ENCODE measurements at places on chromosomes 1 and 21.

DNA sequence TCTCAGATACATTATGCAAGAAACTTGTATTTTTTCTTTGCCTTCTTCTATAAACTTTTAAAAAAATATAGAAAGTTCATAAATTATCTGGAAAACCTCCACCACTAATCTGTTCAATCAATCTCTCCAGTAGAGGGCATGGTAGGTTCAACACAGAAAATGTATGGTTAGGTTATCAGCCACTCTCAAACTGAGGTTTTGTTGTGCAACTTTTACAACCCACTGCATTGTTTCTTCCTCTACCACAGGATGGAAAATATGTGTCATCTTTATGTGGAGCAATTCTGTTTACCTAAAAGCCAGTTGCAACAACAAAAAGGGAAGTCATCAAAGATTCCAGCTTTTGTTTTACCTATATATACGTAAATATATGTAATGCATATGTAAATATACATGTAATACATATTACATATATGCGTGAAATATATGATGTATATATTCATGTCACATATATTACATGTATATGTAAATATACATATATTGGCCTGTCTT lies 3.0 kb upstream of the RGS2 start:
- DNase-seq, result peak; percentile 73

- DNase-seq, result no peak
Measured at GRCh38 chr1:175810305-175810704, 66.9 kb upstream of the TNR start.

DNA sequence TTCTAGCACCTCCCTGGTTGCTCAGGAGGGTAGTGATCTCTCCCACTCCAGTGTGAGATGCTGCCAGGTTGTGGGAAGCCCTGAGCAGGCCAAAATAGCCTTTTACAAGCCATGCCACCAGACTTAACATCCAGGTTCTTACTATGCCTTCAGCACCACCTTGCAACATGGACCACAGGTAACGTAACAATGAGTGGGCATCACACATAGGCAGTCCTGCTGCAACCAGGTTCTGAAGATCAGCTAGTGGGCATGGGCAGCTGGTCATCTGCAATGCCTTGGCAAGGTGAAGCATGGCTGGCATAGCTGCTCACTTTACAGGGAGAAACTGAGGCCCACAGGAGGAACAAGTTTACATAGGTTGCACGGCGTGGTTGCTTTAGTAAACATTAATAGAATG lies 40.7 kb downstream of the DHCR24 start:
- no peak for DNase-seq

GRCh38 chr1:221897321-221897721 lies 155.4 kb upstream of the DUSP10 start:
- DNase-seq, result no peak

DNA sequence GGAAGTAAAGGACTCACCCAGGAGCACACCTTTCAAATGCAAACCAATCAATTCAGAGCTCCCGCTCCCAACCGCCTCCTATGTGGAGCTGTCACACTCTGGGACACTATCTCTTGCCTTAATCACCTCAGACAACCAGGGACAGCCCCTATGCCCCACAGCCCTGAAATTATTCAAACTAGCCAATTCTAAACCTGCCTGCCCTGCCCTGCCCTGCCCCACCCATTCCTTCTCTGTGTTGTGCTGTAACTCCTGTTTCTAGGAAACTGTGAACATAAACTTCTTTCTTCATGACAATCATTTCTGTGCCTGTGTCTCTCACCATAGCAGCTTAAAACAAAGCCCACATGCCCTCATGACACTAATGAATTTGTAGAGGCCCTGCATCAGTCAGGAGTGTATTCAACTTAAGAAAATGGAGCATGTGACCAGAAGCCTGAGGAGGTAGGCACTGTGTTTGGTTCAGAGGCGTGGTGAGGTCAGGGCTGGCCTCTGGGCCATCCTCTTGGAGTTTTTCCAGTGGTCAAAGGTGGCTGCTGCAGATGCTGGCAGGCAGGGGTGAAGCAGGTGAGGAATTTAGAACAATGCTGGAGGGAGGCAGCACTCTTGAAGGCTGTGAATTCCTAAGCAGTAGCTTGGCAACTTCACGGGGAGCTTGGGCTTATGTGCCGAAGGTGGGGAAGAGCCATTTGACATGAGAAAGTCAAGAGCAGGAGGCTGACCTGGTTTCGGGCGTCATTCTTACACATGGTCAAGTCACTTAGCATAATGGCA lies 74.5 kb downstream of the RHOU start:
- DNase-seq, result no peak

DNA sequence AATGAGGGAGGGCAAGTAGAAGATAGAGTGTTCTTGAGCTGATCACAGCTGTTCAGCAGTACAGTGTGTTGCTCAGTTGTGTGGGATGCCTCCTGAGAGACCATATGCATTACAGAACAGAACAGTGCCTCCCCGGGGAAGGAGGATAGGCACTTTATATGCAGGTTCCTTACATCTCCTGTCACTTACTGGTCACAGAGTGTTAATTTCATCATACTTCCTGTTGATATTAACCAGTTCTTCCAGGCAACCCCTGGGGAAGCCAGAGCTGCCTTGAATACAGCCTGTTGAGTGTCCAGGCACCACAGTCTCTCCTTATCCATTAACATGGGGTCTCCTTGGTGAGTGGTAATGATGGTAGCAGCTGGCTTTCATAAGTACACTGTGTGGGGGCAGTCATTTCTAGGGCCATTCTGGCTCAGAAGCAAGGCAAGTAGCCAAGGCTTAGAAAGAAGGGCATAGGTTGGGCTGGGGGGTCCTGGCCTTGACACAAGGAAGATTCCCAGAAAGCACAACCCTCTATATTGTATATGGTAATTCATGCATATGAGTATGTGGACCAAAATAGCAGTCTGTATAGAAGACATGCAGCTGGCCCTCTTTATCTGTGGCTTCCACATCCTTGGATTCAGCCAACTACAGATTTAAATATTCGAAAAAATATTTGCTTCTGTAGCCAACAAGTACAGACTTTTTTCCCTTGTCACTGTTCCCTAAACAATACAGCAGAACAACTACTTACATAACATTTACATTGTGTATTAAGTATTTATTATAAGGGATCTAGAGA lies 142.4 kb downstream of the ZP4 start:
- DNase-seq, result no peak

DNA sequence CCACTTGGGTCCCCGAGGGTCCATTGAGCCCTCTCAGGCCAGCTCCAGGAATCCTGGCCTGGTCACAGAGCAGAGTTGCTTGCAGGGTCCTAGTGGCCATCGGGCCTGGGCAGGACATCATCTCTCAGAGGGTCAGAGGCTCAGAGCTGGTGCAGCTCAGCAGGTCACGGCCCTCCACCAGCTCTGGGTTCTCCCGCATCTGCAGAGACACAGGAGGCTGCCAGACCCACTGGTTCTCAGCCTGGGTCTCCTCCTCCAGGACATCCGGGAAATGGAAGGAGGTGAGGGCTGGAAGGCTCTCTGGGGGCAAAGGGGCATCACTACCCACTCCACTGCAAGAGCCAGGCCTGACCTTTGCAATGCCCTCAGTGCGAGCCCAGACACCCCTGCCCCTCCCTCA lies 6.5 kb downstream of the TMEM54 start:
- DNase-seq, result no peak

DNA sequence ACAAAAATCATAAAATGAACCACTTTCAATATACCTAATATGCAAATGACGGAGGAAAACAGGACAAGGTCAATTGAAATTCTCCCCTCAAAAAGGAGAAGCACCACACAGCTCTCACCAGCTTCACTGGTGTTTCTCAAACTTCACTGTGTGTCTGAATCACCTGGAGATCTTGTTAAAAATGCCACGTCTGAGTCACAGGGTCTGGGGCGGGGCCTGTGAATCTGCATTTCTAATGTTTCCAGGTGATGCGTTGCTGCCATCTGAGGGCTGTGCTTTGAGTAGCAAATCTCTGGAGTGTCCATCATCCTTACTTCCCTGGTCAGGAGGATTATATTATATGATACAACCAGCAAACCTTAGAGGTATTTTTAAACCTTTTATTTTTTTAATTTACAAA lies 9.0 kb downstream of the CLDN19 start:
- peak; percentile 30 for DNase-seq

DNA sequence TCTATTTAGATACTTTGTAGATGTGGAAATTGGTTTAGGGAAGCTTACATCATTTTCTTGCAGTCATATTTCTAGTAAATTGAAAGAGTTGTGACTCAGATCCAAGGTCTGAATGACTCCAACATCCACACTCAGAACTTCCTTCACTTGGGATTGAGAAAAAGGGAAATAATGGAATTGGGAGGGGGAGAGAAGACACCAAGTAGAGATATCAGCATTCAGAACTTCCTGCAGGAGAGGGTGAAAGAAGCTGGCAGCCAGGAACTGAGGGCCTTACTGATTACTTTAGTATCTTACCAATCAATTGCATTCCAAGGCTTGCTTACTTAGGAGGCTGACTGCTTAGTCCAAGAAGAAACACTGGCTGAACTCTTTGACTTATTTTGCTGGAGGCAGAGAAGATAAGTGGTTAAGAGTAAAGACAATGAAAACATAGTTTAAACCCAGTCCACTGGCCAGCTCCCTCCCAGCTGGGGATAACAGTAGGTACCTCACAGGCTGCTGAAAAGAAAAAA lies 21.7 kb downstream of the APP start:
- no peak for DNase-seq

GRCh38 chr1:54540582-54541295 lies 7.3 kb upstream of the ACOT11 start:
- no peak for DNase-seq

DNA sequence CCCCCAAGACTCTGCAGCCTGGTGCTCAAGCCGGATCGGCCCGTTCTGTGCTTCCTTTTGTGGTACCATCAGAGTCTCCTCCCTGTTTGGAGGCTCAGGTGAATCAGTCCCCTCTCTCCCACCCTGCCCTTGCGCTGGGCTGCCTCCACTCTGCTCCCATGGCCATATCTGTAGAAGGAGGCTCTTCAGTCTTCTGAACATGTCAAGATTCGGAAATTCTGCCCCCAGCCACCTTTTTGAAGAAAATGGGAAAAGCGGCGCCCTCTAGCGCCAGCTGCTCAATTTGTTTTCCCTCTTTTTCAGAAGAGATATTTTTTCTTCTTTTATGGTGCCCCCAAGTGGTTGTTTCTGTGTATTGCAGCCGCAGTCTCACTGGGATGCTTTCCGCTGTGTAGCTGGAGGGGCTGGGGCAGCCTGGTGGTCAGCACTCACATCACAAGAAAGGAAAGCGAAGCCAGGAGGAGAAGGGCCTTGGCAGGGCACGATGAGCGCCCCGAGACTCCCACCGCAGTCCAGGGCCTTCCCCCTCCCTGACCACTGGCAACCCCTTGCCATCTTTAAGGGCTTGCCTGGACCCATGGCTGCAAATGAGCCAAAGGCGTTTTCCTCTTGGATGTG lies 58.4 kb upstream of the CACNA1E start:
- DNase-seq, result peak; percentile 76

- no peak for DNase-seq
Measured at GRCh38 chr1:20662110-20662475, 924 bp upstream of the DDOST start.

Data from OCI-LY7 (cell line).